ENCODE measurements at places on chromosomes 3 and 15.
A peak's percentile ranks its signal among the peaks of the same experiment; 100 is the strongest.

DNA sequence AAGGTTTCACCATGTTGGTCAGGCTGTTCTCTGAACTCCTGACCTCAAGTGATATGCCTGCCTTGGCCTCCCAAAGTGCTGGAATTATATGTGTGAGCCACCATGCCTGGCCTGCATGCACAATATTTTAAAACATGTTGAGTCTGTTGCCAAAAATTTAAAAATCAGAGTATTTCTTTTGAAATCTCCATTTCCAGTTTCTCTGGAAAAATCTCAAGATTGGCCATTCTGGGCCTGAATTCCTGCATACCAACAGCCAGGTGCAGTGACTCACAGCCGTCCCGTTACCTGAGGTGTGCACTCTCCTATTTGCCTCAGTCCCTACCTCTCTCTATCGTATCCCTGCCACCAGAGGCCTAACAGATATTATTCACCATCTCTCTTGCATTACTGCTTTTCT is 15.0 kb upstream of the COPG1 start:
- DNase-seq = no peak

GRCh38 chr3:184773283-184774186 is 38.4 kb upstream of the VPS8 start:
- no peak for DNase-seq

GRCh38 chr3:176655404-176656094 is 541.7 kb downstream of the TBL1XR1 start:
- no peak for DNase-seq

- DNase-seq = peak; percentile 4
Measured at GRCh38 chr3:94440767-94441493, 378.1 kb downstream of the NSUN3 start.

- DNase-seq = no peak
Measured at GRCh38 chr3:31833391-31834190, 147.5 kb downstream of the OSBPL10 start.

GRCh38 chr15:57147621-57148020 is 228.7 kb upstream of the CGNL1 start:
- no peak for DNase-seq

DNA sequence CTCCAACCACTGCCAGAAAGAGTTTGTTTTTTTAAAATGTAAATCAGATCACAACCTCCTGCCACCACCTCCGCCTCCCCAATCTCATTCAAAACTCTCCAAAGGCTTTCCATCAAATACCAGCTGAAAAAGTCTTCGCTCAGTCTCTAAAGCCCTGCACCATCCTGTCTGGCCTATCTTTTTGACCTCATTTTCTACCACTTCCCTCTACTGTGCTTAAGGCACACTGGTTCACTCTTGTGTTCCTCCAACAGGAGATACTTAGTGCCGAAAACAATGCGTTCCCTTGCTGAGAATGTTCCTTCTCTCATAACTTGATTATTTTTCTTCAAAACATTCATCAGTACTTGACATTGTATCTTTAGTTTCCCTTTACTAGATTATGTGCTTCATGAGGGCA is 3.5 kb downstream of the BTBD1 start:
- DNase-seq = peak; percentile 9

DNA sequence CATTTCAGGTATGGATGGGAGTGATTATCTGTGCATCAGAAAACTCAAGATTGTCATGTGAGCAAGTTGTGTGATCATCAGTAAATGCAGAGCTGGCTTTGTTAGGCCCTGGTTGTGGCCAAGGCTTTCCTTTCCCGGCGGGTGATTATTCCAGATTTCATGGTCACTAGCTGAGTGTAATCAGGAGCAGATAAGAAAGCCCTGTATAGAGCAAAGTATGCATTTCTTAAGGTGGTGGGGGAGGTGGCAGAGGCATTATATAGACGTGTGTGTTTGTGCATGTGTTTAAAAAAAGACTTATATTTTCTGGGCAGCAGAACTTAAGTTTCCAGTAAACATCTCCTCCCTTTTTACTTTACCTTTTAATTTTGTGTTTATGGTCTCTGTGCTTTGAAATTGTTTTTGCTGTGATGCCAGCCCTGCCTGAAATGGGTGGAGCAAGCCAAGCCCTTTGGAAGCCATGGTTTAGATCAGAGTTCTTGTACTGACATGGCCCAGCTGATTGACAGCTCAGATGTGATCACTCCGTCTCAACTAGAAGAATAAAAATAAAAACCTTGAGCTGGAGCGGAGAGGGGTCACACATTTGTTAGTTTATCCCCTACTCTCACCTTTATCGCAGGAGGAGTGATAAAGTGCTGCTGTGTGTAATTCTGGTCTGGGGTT is 22.2 kb downstream of the SMAD3 start:
- DNase-seq = no peak

DNA sequence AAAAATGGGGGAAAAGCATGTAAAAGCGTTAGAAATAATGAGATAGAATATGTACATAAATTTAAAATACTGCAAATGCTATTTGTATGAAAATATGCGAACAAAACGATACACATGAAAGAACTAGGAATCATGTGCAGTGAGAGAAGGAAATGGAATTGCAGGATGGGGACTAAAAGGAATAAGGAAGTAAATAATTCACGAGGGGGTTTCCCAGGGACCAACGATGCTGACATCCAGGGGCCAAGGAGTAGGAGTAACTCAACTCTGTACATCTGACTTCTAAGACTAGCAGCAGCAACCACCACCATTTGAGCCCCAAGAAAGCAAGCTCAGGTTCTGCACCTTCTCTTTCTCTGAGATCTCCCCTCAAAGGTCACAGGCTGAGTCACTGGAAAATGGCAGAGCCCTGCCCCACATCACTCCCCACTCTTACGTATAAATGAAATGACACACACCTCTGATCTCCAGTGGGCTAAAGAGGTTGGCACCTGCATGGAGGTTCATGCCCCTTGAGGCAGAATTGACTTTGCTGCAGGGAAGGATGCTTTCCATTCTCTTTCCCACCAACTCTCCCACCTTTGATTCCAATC is 100.0 kb upstream of the DLG1 start:
- no peak for DNase-seq

DNA sequence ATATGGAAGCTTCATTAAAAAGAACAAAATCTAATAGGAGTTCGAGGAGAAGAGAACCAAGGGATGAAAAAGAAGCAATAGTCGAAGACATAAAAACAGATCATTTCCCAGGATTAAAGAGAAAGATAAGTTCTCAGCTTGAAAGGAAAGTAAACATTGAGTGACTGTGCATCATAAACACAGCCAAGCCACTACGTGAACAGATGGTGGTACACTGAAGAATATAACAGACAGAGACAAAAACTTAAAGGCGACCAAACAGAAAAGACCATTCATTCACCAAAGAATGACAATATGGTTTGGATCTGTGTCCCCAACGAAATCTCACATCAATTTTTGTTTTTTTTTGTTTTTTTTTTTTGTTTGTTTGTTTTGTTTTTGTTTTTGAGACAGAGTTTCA is 210.8 kb upstream of the LINGO1 start:
- DNase-seq = no peak

GRCh38 chr3:14304101-14305045 is 98.0 kb upstream of the SLC6A6 start:
- no peak for DNase-seq

GRCh38 chr3:186534113-186534669 is 10.0 kb downstream of the CRYGS start:
- no peak for DNase-seq

DNA sequence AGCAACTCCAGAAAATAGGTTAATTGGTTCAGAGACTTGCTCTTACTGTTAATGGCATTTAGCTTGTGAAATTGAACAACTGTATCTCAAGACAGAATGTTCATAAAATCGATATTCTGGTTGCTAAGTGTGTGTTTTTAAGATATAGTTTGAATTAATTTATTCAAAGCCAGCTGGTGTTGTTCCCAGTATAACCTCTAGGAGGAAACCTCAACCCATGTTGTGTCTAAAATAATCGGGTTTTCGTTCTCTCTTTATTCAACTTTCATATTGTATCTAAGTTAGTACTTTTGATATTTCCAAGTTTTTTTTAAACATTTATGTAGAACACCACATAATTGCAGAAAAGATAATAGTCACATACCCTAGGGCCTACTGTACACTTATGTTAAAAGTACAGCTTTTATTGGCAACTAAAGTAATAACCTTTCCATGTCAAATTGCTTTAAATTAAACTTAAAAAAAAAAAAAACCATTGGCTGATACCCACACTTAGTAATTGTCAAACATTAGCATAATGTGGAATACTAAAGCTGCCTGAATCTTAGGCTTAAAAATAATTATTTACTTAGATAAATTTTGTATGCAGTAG is 90.9 kb downstream of the SAMMSON start:
- no peak for DNase-seq

- DNase-seq = no peak
Measured at GRCh38 chr15:68434021-68434420, 2.1 kb upstream of the ITGA11 start.

DNA sequence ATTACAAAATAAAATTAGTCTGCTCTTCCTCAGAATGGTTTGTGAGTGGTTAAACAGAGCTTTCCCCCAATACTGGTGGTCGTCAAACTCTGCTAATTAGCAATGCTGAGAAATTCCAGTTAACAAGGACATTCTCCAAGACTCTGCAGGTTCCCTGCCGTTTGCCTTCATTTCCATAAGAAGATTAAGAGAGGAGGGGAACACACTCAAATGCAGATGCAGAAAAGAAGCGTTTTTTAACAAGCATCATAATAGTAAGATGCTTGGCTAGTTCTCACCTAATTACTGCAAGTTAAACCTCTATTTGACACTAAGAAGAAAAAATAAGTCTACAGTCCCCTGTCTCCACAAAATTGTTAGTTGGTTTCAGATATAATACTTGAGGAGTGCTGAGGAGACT is 3.7 kb upstream of the SOX2 start:
- DNase-seq = no peak

- no peak for DNase-seq
Measured at GRCh38 chr3:104176706-104177105, 1190.0 kb upstream of the ALCAM start.

- no peak for DNase-seq
Measured at GRCh38 chr3:167493244-167493643, 19.4 kb upstream of the SERPINI2 start.

DNA sequence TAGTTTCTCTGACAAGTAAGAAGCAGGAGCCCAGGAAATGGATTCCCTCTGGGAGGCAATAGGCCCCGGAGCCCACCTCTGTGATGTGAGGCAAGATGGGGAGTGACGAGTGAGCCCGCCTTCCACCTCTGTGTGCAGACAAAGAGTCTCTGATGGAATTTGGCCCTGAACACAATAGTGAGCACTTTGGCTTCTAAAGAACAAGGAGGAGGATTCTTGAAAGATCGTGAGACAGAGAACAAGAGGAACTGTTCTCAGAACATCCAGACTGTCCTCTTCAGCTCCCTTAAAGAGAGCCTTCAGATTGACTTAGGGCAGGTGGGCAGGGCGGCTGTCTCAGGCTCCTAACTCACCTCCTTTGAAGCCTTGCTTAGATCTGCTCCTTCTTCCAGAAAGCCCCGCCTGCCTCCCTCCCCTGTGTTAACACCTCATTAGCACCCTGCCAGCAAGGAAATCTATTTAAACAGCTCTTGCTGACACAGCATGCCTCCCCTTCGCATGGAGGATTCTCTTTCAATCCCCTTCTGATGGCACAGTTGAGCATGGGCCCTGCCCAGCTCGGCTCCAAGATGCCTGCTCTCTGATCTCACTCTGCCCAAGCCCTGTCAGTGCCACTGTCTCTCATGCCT is 430.3 kb downstream of the NTRK3 start:
- DNase-seq = no peak

GRCh38 chr3:179731544-179731943 is 78.7 kb downstream of the USP13 start:
- DNase-seq = no peak

- DNase-seq = no peak
Measured at GRCh38 chr3:150080058-150080730, 109.5 kb upstream of the PFN2 start.

DNA sequence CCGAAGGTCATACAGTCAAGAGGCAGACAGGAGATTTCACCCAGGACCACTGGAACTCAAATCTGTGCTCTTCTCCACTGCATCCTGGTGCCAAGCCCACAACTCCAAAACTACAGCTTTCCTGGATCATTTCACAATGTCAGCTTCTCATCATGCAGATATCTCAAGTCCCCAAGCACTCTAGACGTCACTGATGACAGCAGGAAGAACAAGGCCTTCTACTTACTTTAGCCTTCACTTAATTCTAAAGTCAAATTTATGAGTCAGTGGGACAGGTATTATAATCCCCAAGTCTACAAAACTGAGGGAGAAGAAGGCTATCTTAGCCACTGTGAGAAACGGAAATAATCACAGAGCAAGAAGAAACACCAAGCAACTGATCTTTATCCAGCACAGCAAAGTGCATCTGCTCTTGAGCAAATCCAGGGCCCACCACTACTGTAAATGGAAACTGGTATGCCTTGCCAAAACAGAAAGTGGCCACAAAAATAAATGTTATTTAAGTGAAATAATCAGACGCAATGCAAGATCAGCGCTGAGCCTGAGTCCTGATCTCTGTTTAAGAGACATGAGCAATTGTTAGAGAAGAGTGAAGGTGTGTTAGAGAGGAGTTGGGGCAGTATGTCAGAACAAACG is 928 bp downstream of the RAD18 start:
- DNase-seq = no peak

- DNase-seq = no peak
Measured at GRCh38 chr3:10457560-10457959, 47.8 kb downstream of the ATP2B2 start.

DNA sequence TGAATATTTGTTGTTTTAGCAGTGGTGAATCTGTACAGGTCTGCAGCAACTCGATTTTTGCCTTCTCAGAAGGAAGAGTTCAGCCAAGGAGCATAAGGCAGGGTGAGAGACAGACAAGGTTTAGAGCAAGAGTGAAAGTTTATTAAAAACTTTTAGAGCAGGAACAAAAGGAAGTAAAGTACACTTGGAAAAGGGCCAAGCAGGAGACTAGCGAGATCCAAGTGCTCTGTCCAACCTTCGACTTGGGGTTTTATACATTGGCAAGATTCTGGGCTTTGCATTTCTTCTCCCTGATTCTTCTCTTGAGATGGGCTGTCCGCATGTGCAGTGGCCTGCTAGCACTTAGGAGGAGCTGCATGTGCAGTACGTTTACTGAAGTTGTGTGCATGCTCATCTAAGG is 46.7 kb upstream of the AADACL2 start:
- DNase-seq = no peak

GRCh38 chr15:89087161-89087829 is 961 bp upstream of the ABHD2 start:
- DNase-seq = no peak

- no peak for DNase-seq
Measured at GRCh38 chr15:96992817-96993216, 662.3 kb downstream of the NR2F2 start.

- no peak for DNase-seq
Measured at GRCh38 chr3:177557548-177557947, 360.3 kb upstream of the TBL1XR1 start.

Data from stomach (tissue), 19 donors.